Hematopoietic multipotent progenitor cell treated with erythropoietin and hydrocortisone succinate and interleukin-3 and kit ligand, for 17 days (in vitro differentiated cells): ENCODE measurements at places on chromosomes 3 and 15.
A peak's percentile ranks its signal among the peaks of the same experiment; 100 is the strongest.

DNA sequence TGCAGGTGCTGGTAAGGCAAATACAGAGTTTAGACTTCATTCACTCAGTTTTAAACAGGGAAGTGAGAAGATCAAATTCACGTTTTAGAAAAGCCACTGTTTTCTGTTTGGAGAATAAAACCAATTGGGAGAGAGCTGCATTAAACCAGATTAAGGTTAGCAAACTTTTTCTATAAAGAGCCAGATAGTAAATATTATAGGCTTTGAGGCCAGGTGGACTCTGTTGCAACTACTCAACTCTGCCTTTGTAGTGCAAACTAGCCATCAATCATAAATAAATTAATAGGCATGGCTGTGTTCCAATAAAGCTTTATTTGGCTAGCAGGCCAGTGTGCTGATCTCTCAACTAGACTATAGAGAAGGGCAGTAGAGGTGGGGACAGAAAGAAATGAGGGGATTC lies 33.5 kb downstream of the SUCLG2 start:
- no peak for DNase-seq

DNA sequence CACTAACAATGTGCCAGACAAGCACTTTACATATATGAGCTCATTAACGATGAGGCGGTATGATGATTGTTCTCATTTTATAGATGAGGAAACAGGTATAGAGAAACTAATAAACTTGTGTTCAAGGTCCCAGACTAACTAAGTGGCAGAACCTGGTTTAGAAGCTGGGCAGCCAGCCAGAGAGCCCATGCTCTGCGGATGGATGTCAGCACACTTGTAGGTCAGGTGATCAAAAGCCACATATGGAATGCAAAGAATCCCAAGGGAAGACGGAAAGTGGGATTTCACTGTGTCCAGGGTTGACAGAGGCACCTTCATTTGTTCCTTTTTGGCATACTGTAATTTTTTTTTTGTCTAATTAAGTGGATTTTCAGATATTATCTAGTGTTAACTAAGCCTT lies 103.7 kb downstream of the EFL1 start:
- no peak for DNase-seq

- DNase-seq, result peak; percentile 25
Observed at GRCh38 chr15:73127302-73127936, 75.2 kb downstream of the NEO1 start.

DNA sequence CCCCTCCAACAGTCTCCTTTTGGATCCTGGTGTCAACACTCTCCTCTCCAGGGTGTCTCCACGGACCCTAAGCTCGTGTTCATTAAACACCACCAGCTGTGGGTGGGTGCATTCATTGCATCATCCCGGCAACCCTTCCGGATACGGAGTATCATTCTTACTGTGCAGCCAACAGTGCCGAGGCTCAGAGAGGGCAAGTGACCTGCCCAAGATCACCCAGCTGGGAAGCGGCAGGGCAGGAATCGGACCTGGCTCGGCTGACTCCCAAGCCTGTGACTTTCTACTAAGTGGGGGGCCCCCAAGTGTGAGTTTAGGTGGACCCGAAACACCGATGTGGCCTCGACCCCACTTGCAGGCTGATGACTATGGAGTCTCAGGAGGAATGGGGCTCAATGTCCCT lies 20.4 kb downstream of the H1-8 start:
- DNase-seq, result no peak
